ENCODE measurements at places on chromosomes 11 and 22.

GRCh38 chr11:126720539-126721235, 279.9 kb downstream of the KIRREL3 start:
- no peak for DNase-seq

DNA sequence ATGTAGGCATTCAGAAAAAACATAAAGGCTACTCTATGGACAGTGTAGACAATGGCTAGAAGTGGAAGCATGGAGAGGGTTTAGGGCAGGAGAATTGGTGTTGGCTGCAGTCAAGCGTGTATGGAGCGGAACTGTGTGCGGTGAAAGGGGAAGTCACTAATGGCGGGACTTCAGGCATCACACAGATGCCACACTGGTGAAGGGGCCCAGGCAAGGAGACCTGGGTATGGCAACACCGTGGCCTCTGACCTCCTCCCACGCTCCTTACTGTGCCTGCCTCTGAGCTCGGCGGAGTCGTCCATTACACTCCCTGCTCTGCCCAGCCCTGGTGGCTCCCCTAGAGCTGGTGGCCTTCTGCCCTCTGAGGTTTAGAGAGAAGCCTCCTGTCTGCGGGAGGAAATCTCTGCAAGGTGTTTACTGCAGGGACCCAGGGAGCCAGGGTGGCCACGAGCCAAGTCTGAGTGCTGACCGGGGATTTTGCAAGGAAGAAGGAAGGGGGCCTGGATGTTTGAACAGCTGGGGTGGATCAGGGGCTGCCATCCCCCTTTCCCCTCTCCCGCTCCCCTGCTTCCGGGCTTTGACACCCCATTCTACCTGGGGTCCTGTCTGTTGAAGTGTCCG, 75.1 kb upstream of the TSPAN18 start:
- DNase-seq, result no peak

- peak; percentile 39 for DNase-seq
Observed at GRCh38 chr11:107704451-107704850, 7.4 kb downstream of the SLN start.

DNA sequence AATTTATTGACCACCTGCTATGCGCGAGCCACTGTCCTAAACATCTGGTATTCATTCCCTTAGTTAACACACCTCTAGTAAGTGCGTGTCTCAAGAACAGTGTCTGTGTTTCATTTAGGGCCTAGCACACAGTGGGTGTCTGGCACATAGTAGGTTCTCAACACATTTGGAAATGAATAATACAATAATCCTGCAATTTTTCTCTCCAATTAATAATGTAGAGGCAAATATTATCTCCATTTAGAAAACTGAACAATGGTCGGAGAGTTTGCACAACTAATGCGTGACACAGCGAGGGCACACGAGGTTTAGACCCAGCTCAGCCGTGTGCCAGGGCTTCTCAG, 4.0 kb upstream of the NCF4 start:
- no peak for DNase-seq

DNA sequence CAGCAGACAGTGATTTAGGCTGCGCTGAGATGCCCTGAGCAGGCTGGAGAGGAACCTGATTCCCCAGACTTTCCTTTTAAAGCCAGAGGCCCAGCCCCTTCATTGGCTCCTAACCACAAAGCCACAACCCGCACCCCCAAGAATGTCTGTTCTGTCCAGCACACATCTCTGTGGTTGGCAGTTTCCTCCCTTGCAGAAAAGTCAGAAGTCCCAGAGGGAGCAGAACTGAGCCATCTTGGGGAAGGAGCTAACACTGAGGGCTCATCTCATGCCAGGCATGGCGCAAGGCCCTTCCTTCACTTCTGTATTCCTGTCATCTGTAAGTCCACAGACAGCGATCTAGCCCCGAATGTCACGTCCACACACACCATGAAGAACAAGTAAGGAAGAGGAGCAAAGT, 97.1 kb upstream of the SYT13 start:
- peak; percentile 78 for DNase-seq

GRCh38 chr11:118877487-118878162, 6.1 kb upstream of the CXCR5 start:
- no peak for DNase-seq

GRCh38 chr22:25393121-25393805, 171.2 kb upstream of the GRK3 start:
- DNase-seq, result no peak

GRCh38 chr22:27507935-27508526, 293.5 kb downstream of the MN1 start:
- DNase-seq, result peak; percentile 67

DNA sequence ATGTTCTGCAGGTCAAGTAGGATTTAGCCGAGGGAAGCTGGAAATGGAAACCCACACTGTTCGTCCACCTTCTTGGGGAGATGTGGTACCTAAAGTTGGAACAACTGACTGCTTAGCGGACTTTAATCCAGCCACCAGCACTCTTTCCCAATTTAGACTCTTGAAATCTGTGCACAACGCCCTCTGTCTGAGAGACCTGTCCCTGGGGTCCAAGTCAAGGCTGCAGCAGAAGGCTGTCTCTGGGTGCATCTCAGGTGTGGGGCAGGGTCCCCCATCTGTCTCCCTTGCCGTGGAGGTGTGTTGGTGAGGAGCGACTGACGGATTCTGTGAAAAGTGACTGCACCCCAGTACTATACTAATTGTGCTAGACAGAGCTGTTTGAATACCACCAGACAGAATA, 168.2 kb upstream of the CADM1 start:
- DNase-seq, result no peak

DNA sequence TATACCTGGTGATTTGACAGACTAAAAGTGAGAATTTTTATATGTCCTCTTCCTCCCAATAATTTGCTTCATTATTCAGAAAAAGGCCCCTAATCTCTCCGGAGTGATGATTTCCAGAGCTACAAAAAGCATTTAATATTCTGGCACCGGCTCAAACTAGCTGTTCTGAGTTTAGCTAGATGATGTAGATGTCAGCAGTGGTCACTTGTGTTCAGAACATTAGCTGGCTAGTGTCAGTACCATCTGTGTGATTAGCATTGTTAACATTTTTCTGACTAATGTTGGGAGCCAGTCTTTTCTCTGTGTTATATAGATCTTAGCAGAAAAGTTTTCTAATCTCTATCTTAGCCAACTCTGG, 68.7 kb upstream of the RRM1 start:
- DNase-seq, result peak; percentile 10
